Stimulated activated CD8-positive, alpha-beta memory T cell treated with anti-CD3 and anti-CD28 coated beads, Interleukin-7, amount 100 ng/mL, for 4 hours (primary cell): ENCODE measurements at places on chromosomes 2 and 18.

DNA sequence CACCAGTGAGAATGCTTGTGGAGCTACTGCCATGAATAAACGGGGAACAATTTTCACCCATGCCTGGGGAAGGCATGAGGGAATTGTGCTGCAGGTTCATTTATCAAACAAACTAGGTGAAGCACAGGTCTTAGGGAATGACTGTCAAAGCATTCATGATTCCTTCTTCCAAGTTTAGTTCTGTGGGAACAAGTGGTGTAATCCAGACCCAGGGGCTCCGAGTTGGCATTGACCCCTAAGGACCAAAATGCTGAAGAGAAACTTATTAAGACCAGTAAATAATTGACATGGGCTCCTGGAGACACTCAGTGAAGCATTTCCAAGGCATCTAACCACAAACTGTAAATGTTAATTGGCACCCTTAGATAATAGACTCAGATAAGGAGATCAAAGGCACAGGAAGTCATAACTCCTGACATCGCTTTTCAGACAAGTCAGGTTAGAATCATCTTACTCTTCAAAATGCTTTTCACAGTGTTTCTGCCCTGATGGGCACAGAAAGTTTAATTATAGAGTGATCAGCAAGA, 96.9 kb downstream of the SPP2 start:
- DNase-seq, result no peak

DNA sequence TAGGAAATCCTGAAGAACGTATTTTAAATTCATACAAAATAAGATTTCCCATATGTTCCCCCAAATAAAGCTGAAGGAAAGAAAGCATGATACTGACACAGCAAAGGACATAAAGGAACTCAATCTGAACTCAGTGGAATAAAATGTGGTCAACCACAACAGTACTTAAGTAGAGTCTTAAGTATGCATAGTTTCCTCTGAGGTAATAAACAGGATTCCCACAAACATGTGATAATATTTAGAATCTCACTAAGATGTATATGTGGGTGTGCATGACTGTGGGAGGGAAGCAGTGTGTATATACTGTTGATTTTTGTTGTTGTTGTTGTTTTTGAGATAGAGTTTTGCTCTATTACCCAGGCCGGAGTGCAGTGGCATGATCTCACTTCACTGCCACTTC, 69.3 kb downstream of the NOL10 start:
- no peak for DNase-seq

GRCh38 chr2:235170536-235171521, 219.0 kb downstream of the SH3BP4 start:
- no peak for DNase-seq

DNA sequence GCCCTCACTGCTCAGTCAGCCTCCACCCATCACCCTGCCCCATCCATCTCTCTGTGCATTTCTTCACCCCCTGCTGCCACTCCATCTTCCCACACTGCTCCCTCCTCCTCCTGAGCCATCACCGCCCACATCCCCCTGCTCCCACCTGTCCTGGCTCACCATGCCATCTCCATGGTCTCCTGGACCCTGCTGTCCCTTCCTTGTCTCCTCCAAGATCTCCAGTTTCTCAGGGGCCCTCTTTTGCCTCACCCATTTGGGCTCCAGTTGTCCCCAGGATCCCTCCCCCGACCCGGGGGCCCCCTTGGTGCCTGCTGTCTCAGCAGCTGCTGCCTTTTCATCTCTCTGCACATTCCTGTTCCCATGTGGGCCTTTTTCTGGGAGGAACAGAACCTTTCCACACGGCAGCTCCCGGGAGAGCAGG, 10.6 kb downstream of the SPEG start:
- DNase-seq, result no peak

DNA sequence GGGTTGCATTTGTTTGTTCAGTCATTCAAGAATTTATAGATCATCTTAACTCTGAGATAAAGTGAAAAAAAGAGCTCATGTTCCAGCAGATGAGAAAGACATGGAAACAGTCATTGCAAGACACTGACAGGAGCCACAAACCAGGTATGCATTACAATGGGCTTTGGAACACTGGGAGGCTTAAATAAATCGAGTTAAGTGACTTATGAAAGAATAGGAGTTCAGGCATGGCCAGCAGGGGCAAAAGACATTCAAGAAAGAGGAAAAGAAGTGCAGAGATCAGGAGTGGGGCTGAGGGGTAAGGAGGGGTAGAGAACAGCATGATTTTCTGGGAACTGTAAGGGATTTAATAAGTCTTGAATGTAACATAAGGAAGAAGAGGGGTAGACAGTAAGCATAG, 121.2 kb upstream of the EPC2 start:
- DNase-seq, result no peak

DNA sequence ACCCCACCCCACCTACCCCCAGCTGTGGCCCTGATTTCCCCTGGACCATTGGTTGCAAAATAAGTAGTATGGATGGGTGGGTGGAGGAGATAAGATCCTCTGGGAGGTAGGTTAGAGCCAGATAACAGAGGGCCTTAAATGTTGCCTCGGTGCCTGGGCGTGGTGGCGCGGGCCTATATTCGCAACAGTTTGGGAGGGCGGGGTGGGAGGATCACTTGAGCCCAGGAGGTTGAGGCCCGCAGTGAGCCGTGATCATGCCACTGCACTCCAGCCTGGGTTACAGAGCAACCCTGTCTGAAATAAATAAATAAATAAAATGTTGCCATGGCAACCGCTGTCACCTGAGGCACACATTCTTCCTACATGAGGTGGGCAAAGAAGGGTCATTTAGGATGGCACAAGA, 103.3 kb upstream of the GATA6 start:
- no peak for DNase-seq
